ENCODE measurements at places on chromosomes 5 and 9. TPM values are rescaled to one million over a fixed set of nuclear protein-coding genes. Genes with fewer than 3 reads are reported as not detected.

GRCh38 chr5:110770286-110770685, 31.5 kb downstream of the SLC25A46 start:
- H3K4me3 ChIP-seq = no peak overlapping the region
- no peaks in the 10 kb centered on the region for H3K4me1 ChIP-seq
- no peak overlapping the region for H3K27ac ChIP-seq
- H3K36me3 ChIP-seq = no peaks in the 10 kb centered on the region
- DNase-seq = no peak

DNA sequence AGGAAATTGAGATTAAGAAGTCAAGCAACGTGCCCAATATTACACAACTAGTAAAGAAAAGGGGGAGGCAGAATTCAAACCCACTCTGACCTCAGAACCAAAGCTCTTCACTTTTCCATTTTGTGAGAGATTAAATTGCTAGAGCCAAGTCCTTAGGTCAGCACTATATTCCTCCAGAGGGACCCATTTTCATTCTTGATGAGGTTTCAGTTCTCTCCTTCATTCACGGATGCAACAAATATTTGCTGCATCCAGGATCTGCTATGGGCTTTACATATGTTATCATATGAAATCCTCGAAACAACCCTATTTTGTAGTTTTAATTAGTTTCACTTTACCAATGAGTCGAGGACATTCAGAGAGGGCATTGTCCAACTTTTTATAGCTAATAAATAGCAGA, 239.2 kb downstream of the EFNA5 start:
- no peaks in the 10 kb centered on the region for H3K4me1 ChIP-seq
- DNase-seq = no peak
- H3K4me3 ChIP-seq = no peak overlapping the region
- H3K27ac ChIP-seq = no peak overlapping the region
- H3K27me3 ChIP-seq = no peaks in the 10 kb centered on the region
- no peaks in the 10 kb centered on the region for H3K36me3 ChIP-seq

GRCh38 chr9:131776473-131776872, 36.6 kb upstream of the RAPGEF1 start:
- H3K27me3 ChIP-seq = peaks cover 6% of the 10 kb centered on the region
- no peak overlapping the region for H3K4me3 ChIP-seq
- no peak for DNase-seq
- H3K4me1 ChIP-seq = no peaks in the 10 kb centered on the region
- H3K27ac ChIP-seq = no peak overlapping the region

The LCN10 gene
- 2.5 TPM for total RNA-seq

GRCh38 chr9:69746859-69747560, 12.8 kb downstream of the PTAR1 start:
- H3K27ac ChIP-seq = no peak overlapping the region
- peaks cover 14% of the 10 kb centered on the region for H3K4me1 ChIP-seq
- no peaks in the 10 kb centered on the region for H3K27me3 ChIP-seq
- H3K36me3 ChIP-seq = peaks cover 43% of the 10 kb centered on the region

- DNase-seq = no peak
- no peaks in the 10 kb centered on the region for H3K4me1 ChIP-seq
- H3K36me3 ChIP-seq = no peaks in the 10 kb centered on the region
- H3K27ac ChIP-seq = no peak overlapping the region
- H3K4me3 ChIP-seq = no peak overlapping the region
Measured at GRCh38 chr5:148452499-148453193, 68.9 kb downstream of the FBXO38 start.

DNA sequence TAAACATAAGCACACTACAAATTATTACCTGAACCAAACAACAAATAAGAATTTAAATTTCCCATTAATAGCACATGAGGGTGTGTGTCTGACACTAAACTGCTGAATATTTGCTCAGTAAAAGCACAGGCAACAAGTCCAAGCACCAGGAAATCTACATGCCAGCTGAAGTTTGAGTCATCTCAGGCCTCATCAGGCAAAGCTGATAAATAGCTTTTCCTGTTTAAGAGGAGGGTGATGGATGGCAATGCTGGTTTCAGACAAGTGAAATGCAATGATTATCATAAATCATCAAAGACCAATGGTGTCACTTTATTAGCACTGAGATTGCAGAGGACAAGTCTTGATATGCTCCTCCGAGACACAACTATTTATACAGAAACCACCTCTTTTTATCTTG, 1668.0 kb upstream of the C9orf72 start:
- no peak for DNase-seq
- no peaks in the 10 kb centered on the region for H3K36me3 ChIP-seq
- no peaks in the 10 kb centered on the region for H3K27me3 ChIP-seq
- no peaks in the 10 kb centered on the region for H3K4me1 ChIP-seq

The SPINK4 gene
- total RNA-seq = not detected

The IFNB1 gene
- not detected for total RNA-seq

- H3K27me3 ChIP-seq = peaks cover 38% of the 10 kb centered on the region
- DNase-seq = no peak
- H3K36me3 ChIP-seq = no peaks in the 10 kb centered on the region
- no peak overlapping the region for H3K27ac ChIP-seq
- H3K4me1 ChIP-seq = peaks cover 5% of the 10 kb centered on the region
- no peak overlapping the region for H3K4me3 ChIP-seq
Measured at GRCh38 chr5:168822248-168822744, 243.1 kb upstream of the PANK3 start.

- H3K4me1 ChIP-seq = peaks cover 31% of the 10 kb centered on the region
- peak overlapping the region; percentile 86 for H3K27ac ChIP-seq
- peaks cover 17% of the 10 kb centered on the region for H3K36me3 ChIP-seq
- no peak for DNase-seq
- no peaks in the 10 kb centered on the region for H3K27me3 ChIP-seq
Measured at GRCh38 chr9:37902796-37903646, 906 bp downstream of the SLC25A51 start.

The PCDHAC2 gene
- total RNA-seq = 5.8 TPM

GRCh38 chr5:21701317-21701716, 1151.8 kb downstream of the CDH12 start:
- H3K4me1 ChIP-seq = no peaks in the 10 kb centered on the region
- H3K27ac ChIP-seq = no peak overlapping the region
- DNase-seq = no peak
- H3K36me3 ChIP-seq = no peaks in the 10 kb centered on the region

GRCh38 chr5:138111937-138112336, 27.3 kb downstream of the NME5 start:
- H3K4me3 ChIP-seq = no peak overlapping the region
- no peaks in the 10 kb centered on the region for H3K36me3 ChIP-seq
- peaks cover 4% of the 10 kb centered on the region for H3K27me3 ChIP-seq
- no peak overlapping the region for H3K27ac ChIP-seq
- H3K4me1 ChIP-seq = no peaks in the 10 kb centered on the region

Data from lower lobe of right lung (tissue), 2 donors.